NCI-H524 (cell line): ENCODE measurements at places on chromosomes 7 and 10.

DNA sequence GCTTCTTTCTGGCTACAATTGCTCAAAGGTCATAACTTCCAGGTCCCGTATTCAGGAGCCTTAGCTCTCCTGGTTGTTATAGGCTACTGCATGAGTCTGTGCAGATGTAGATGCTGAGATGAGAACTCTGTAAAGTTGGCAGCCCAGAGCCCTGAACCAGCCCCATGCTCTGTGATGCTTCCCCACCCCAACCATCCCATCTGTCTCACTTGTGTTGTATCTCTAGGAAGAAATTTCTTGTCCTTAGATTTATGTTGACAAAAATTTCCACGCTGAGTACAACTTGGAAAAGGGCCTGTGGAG is 61.2 kb upstream of the EEPD1 start:
- DNase-seq = no peak

DNA sequence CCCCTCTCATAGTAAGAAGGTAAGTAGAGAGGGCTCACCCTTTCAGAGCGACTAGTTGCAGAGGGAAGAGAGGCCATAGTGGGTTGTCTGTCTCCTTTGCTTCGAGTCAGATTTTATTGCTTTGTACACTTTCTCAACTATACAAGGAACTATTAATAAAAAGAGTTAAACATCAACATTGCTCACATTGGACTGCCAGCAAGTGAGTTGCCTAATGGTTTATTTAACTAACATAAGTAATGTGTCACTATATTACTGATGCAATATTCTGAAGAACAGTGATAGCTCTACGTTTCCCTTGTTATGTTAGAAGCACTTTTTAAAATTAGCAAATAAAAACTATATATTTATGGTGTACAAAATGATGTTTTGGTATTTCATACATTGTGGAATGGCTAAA is 451.0 kb downstream of the GRM8 start:
- DNase-seq = no peak

DNA sequence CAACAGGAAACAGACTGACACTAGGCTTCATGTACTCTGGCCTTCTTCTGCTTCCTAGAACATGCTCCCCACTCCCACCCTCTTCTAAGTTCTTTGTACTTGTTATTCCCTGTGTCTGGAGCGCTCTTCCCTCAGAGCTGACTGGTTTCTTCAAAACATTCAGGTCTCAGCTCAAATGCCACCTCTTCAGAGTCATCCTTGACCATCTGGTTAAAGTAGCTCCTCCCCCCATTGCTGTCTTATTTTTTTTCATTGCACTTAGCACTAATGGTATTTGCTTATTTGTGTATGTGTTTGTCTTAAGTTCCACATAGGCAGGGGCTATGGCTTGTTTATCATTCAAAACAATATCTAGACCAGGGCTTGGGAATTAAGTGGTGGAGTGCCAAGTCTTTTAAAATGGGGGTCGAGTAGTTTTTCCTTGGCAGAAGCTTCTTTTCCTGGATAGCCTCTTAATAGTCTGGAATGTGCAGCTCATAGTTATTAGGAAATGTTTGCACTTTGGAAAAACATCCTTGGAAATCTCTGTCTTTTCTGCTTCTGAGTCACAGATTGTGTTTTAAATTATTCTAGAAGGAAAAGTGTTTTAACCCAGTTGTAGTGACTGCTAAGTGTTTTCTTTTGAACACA is 60.0 kb downstream of the RALA start:
- peak; percentile 28 for DNase-seq

- no peak for DNase-seq
Observed at GRCh38 chr10:30992681-30993080, 39.0 kb downstream of the ZNF438 start.

DNA sequence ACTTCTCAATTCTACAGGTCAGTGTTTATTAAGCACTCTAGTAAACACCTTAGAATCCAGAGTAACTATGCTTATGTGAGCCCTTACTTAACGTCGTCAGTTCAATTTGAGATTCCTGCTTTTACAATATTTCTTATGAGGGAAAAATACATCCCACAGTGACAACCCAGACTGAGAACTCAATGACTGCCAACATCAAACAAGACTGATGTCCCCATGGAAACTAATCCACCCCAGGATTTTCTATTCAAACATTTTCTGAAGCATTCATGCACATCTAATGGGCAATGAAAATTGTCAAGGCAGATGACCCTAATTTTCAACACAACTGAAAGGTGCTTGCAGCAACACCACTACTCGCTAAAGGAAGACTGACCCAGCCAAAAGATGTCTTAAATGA is 67.0 kb downstream of the ATE1 start:
- no peak for DNase-seq

GRCh38 chr7:130432886-130433285 is 7.9 kb downstream of the CEP41 start:
- no peak for DNase-seq

GRCh38 chr10:17989908-17990767 is 38.4 kb downstream of the SLC39A12 start:
- no peak for DNase-seq

DNA sequence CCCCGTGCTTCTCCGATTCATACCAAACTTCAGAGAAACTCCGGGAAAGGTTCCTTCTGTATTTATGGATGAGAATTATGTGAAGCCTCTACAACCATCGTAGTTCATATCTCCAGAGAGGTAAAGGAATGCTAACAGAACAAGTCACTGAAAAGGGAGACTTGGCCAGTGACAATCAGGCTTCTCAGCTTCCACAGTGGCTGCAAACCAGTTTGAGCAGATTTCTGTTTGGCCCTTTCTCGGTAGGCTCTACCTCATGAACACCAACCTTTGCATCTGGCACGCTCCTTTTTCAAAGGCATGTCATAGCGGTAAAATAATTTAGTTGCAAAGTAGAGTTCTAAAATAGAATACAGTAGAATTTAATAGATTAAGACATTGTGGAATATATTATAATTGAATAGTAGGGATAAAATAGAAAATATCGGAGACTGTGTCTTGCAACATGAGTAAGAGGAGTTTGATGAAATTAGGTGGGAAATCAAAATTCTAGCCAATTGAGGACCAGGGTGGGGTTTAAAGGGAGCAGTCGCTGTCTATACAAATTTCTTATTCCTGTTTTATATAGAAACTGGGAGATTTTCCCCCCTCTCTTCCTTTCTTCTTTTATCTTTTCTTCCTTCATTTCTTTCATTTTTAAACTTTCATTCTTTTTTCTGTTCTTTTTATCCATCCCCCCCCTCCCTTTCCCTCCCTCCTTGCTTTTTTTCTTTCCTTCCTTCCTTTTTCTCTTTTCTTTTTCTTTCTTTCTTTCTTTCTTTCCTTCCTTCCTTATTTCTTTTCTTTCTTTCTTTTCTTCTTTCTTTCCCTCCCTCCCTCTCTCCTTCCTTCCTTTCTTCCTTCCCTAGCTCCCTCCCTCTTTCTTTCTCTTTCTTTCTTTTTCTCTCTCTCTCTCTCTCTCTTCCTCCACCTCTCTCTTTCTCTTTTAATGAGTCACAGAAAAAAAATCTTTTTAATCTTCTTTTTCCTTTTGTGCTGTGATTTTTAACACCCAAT is 161.5 kb upstream of the KLF6 start:
- DNase-seq = no peak

- DNase-seq = no peak
Observed at GRCh38 chr7:140145709-140146108, 31.1 kb downstream of the KDM7A start.

- DNase-seq = no peak
Observed at GRCh38 chr10:29181936-29182335, 106.9 kb upstream of the LYZL1 start.

GRCh38 chr10:13669182-13669855 is 82.6 kb downstream of the PRPF18 start:
- DNase-seq = no peak

DNA sequence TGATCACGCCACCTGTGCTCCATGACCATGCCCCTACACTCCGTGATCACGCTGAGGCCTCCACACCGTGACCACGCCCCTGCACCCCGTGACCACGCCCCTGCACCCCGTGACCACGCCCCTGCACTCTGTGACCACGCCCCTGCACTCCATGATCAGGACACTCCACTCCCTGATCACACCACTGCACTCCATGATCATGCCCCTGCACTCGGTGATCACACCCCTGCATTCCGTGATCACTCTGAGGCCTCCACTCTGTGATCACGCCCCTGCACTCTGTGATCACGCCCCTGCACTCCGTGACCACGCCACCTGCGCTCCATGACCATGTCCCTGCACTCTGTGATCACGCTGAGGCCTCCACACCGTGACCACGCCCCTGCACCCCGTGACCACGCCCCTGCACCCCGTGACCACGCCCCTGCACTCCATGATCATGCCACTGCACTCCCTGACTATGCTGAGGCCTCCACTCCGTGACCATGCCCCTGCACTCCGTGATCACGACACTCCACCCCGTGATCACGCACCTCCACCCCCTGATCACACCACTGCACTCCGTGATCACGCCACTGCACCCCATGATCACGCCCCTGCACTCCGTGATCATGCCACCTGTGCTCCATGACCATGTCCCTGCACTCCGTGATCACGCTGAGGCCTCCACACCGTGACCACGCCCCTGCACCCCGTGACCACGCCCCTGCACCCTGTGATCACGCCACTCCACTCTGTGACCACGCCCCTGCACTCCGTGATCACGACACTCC is 27.7 kb downstream of the STK32C start:
- DNase-seq = no peak

DNA sequence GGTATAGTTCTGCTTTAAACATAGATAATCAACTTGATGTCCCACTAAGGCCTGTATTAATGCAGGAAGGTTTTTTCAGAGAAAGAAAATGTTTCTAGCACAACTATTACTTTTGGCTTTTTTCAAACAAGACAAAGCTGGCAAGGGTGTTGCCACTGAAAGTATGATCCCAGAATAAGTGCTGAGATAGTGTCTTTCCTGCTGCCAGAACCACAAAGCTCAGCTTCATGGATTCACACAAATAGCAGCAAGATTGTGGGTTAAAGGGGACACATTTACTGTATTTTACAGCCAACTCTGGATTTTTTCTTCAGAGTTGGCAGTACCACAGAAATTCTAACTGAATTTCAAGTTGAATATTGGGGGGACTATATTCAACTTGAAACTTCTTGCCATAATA is 4.3 kb downstream of the NCOA4 start:
- no peak for DNase-seq

DNA sequence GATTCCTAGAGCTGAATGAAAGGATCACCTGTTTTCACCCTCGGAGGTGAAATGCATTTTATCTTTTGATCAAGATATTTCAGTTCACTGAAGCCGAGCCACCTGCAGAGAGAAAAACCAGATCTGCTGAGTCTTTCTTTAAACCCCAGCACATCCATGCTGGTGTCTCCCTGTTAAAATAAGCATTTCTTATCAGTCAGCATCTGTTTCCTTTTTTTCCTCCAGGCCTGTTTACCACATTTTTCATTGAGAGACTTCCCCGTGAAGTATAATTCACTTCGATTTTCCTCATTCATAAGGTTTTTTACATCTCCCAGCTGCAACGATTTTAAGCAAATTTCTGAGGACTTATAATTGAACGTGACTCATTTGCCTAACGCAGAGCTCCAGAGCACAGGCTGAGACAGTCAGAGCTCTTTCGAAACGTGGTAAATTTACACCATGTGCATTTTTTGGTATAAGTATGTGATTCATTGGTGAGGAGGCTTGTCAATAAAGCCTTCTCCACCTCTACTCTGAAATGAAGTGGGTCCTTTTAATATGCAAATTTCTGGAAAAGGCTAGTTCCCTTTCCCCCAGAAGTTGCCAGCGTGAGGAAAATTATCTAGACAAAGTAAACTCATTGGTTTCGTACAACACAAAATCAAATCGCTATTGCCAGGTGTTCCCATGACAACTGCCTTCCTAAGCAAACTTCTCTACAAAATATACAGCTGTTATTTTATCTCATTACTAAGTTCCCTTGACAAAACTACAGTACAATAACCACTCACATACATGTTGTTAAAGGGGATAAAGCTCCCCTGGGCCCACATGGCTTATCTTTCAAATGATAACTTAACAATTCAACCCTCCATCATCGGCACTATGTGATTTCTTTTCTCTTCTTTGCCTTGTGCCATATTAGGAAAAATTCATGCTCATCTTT is 374.8 kb upstream of the AKR1E2 start:
- no peak for DNase-seq

DNA sequence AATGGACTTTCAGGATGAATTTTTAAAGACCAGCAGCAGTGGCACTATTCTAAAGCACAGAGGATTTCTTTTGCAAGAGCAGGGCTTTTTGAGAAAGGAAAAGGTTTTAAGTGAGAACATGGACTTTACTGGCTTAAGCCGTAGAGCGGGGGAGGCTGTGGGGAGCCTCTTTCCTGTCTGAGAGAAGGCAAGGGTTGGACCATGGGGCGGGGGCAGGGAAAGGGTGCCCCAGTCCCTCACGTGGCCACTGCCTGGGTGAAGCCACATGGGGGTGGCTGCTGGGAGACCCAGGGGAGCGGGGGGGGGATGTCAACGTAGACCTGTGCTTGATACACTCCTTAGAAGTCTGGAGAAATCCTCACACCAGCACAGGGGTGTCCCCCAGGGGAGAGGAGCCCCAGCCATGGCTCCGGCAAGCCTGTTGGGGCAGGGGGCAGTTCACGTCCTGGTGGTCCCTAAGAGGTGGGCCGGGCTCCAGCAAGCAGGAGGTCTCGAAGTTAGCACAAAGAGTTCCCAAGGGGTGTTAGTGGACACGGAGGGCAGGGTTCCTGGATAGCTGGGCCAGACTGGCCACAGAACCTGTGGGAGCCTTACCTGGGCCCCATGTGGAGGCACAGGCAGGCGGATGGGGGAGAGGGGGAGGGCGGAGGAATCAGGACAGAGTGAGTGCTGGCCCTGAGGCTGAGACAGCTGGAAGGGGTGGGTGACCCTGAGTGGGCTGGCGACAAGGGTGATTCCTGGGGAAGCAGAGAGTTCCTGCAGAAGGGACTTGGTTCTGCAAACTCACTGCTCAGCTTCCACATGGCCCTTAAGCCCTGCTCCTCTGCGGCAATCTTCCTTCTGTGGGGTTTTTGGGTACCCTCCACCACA is 36.9 kb upstream of the ELFN1 start:
- no peak for DNase-seq

GRCh38 chr7:97174303-97174702 is 56.8 kb downstream of the SDHAF3 start:
- DNase-seq = no peak

GRCh38 chr10:58638388-58638787 is 125.7 kb downstream of the BICC1 start:
- no peak for DNase-seq

GRCh38 chr7:141071855-141072547 is 1.9 kb upstream of the TMEM178B start:
- DNase-seq = peak; percentile 37

- no peak for DNase-seq
Observed at GRCh38 chr7:121303422-121304101, 25.2 kb upstream of the WNT16 start.

GRCh38 chr7:94388540-94388939 is 6.2 kb upstream of the COL1A2 start:
- DNase-seq = no peak

DNA sequence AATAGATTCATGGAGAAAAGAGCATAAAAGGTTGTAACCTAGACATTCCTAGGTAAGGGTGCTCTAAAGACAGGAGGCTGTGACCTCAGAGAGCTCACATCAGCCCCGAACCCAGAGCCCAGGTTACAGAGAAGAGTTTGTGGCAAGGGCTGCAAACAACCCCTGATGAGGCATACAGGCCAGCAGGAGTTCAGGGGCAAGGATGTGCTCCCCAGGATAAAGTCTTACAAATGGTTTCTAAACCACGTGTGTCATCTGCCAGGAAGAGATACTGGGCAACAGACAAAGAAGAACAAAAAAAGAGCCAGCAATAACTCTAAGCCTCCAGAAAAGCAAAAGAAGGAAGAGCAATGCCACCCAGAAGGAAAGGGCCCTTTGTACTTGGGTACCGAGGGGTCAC is 27.7 kb downstream of the NCAPG2 start:
- no peak for DNase-seq
